ENCODE measurements at places on chromosomes 16 and 17. TPM values are rescaled to one million over a fixed set of nuclear protein-coding genes. Genes with fewer than 3 reads are reported as not detected.
A peak's percentile ranks its signal among the peaks of the same experiment; 100 is the strongest.

CCL8 gene
- not detected for total RNA-seq

- DNase-seq = no peak
Observed at GRCh38 chr16:70159355-70160348, 13.9 kb upstream of the CLEC18C start.

DNA sequence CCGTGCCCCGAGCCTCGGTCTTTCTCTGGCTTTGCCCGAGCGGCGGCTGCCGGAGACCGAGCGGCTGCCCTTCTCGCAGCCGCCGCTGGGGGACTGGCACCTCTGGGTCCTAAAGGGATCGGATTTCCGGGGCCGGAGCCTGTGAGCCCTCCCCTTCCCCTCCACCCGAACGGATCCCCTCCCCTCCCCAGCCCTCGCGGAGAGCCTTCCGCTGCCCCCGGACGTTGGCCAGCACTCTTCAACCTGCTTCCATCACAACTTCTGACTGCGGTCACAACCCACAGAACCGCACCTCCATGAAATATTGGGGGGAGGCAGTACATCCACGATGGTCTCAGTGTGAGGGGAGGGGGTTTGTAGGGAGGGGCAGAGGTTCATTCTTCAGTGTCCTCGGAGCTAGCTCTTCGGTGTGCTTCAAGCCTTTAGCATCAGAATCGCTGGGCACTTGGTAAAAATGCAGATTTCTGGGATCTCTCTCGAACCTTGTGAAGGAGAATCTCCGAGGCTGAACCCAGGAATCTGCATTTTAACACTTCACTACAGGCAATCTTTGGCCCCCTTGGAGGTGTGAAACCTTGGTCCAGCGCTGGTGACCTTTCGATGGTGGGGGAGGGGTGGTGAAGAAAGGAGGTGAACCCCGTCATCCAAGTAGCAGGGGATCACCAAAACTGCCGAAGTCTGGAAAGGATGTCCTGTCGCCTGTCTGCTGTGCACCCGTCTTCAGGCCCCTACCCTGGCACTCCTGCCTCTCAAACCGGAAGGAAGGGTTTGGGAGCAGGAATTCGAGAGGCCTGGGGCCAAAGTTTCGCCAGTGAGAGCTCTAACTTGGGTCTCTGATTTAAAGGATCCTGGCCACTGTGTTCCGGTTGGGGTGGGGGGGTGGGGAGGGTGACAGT, 812 bp upstream of the PPP1R9B start:
- peak; percentile 86 for DNase-seq

- no peak for DNase-seq
Observed at GRCh38 chr17:10471858-10472257, 2.5 kb upstream of the MYH4 start.

DNA sequence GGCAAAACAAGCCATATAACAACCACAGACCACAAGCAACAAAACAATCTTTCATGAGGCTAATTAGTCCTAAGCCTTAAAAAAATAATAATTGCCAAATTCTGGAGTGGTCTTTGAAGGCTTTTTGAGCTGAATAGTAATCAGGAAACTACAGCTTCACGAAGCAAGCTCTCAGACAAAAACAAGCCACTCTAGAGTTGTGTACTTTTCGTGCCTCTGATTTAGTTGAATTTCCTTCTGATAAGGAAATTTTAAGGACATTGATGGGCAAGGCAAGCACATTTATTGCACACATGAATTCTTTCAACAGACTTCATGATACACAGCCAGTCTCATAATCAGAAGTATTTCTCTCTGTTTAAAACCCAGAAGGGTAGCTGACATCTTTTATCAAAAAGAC, 130.8 kb upstream of the IRX3 start:
- DNase-seq = no peak

DNA sequence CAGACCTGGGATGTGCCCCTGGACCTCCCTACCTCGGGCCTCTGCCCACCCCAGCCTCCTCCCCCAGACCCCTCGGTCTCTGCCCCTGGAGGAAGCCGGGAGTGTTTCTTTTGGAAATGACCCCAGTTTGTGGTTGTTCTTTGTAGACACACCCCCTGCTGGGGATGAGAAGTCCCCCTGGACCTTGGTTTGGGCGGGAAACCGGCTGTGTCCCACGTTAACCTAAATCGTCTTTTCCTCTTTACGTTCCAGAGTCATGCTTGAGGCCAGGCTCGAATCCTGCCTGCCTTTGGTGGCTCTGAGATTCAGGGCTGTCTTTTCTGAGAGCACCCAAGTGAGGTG, 116.6 kb downstream of the METRNL start:
- no peak for DNase-seq

Data from pancreas (tissue), 10 donors.